ENCODE measurements at places on chromosomes 2 and 18. TPM values are rescaled to one million over a fixed set of nuclear protein-coding genes. Genes with fewer than 3 reads are reported as not detected.

COLEC11 gene
- polyA plus RNA-seq: 3.0 TPM

KCNS3 gene
- 5.4 TPM for polyA plus RNA-seq

DNAH7 gene
- 9.7 TPM for polyA plus RNA-seq

SLC19A3 gene
- 10.1 TPM for polyA plus RNA-seq

CD207 gene
- polyA plus RNA-seq: not detected
